Foreskin keratinocyte (primary cell): ENCODE measurements at places on chromosomes 1 and 21. TPM values are rescaled to one million over a fixed set of nuclear protein-coding genes. Genes with fewer than 3 reads are reported as not detected.
A peak's percentile ranks its signal among the peaks of the same experiment; 100 is the strongest.

DNA sequence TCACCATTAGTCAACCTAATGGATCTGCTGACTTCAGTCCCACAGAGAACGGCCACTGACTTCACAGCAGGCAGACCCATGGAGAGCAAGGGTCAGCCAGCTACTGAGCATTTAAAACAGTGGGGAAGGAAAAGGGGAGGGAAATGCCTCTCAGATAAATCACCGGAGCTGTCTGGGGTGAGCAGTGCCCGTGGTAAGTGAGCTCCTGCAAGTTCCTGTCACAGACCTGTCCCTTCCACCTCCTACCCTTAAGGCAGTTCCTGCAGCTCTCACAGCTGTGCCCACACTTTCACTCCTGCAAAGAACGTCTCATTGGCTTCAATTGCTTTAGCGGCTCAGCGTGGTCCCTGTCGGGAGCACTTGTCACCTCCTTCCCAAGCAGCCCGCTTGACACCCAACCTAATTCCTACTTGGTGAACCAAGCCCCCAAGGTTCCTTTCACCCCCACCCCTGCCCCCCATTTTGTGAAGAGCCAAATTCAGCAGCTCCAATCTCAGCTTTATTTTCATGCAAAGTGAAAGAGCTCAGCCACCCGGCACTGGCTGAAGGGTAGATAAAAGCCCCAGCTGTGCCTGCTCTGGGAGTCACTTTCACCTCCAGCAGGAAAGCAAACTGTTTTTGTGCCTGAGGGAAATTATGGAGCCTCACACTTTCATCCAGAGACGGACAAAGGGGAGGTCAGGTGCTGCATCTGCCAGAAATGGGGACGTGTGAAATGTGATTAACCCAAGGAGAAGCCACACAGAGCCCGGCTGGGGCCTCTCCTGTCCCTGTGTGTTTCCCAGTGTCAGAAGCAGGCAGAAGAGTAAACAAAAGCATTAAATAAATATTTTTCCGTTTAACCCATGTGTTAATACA lies 306.2 kb downstream of the TTLL7 start:
- no peak for DNase-seq

DNA sequence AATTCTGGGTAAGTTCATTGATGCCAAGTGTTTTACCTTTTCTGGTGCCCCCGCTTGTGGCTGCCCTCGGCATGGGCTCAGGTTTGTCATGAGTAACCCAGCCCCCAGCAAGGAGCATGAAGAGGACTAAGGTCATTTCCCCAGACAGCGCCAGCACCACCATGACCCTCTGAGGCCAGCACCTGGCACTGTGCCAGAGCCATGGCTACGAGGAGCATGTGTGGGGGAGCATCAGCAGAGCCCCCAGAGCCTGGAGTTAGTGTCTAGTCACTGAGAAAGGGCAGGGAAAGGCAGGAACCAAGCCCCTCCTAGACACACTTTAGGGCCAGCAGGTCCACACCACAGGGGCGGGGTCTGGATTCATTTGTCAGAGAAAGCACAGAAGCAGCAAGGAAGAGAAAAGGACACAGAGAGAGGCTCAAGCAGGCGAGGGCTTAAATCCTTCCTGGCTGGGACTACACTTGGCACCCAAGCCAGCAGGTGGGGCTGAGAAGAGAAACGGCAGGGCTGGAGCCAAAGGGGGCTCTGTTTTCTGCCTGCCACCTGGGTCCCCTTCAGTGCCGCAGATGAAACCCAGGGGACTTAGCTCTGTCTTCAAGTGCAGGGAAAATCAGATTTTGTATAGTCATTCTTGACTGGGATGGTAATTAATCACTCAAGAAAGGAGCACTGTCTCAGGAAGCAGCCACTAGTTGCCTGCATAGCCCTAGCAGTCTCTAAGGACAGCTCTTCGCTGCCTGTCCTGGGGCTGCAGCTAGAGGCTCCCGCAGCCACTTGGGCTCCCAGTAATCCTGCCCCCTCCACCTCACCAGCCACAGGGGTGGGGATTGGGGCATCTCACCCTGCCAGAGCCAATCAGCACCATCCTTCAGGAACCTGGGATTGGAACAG lies 79.6 kb upstream of the ZC3H12A start:
- no peak for DNase-seq

GRCh38 chr1:204643503-204643902 lies 42.0 kb downstream of the LRRN2 start:
- no peak for DNase-seq

HRNR gene
- total RNA-seq, result not detected in 2 replicates

- DNase-seq, result peak; percentile 20
Measured at GRCh38 chr1:22105611-22106207, 37.2 kb downstream of the WNT4 start.

- DNase-seq, result no peak
Measured at GRCh38 chr1:107525145-107525544, 384.3 kb downstream of the NTNG1 start.

GRCh38 chr1:97190326-97190725 lies 468.7 kb downstream of the PTBP2 start:
- DNase-seq, result peak; percentile 21

DCDC2B gene
- total RNA-seq, result not detected in 2 replicates

DNA sequence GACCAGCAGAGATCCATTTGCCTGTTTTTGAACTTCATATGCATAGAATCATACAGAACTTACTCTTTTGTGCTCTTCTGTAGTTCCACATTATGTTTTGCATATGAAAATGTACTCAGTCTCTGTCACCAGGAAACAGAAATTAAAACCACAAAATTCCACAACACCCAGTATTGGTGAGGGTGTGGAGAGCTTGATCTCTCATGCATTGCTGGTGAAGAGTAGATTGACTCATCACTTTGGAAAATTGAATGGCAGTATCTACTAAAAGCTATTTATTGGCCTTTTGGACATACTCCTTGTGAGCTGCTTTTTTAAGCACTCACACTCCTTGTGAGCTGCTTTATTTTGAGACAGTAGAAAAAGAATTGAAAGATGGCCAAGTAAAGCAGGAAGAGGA lies 43.3 kb downstream of the VTCN1 start:
- DNase-seq, result peak; percentile 44

DNA sequence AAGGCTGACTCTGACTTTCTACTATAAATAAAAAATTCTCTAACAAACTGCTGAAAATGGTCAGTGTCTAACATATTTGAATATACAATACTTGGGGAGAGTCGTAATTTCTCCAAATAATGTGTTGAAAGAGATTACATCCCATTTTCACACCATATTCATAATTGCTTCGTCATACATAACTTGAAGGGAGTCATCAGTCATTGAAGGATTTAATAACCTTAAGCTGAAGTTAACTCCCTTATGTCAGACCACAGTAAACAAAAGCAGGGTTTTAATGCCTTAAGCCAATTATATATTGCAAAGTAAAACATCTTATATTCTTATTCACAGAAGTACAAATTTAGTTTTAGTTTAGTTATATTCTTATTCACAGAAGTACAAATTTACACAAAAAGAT lies 129.9 kb downstream of the RERE start:
- no peak for DNase-seq

DNA sequence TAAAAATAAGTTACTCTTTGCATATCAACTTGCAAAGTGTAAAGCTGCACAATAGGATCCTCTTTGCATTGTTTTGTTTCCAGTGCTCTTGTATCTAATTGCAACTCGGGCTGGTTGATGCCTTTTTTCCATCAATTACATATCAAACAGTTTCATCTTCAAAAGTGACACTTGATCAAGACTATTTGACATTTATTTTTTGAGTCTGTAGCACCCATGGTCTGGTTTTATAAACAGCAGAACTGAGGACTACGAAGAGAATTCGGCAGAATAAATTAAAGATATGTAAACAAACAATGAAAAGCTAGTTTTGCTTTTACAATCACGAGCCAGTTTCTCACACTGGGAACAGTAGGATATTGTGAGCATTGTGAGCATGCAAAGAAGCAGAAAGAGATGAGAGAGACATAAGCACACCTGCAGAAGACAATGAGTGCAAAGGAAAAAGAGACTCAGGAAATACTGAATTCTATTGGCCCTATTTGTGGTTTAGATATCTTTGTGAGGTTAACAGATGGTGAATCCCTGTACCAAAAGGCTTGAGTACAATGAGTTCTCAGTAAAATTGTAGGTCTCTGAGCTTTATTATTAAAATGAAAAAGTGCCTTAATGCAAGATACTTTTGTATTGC lies 45.4 kb downstream of the RPL5 start:
- no peak for DNase-seq

DNA sequence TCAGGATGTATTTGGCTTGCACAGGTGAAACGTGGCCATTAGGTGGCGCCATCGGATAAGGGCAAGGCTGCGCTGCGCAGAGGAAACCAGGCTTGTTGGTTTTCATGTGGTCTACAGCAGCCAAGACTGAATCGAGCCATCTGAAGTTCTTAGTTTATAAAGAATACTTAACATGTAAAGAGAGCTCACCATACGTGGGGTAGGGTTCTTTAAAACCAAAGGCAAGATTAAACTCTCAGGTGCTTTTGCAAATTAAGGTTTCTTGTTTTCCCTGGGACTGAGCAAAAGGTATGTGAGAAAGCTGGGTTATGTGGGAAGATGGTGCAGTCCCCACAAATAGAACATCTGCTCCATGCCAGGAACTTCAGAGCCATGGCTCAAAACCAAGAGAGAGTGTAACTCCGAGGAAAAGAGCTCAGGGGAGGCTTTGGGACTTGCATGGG lies 9.3 kb downstream of the MASP2 start:
- peak; percentile 54 for DNase-seq

- DNase-seq, result no peak
Measured at GRCh38 chr1:2080140-2080539, 29.9 kb downstream of the PRKCZ start.

HAPLN2 gene
- not detected in 2 replicates for total RNA-seq

SELL gene
- total RNA-seq, result not detected in 2 replicates
